ENCODE measurements at places on chromosomes 3 and 15.

GRCh38 chr3:123618768-123619484, 34.1 kb upstream of the HACD2 start:
- DNase-seq: no peak

DNA sequence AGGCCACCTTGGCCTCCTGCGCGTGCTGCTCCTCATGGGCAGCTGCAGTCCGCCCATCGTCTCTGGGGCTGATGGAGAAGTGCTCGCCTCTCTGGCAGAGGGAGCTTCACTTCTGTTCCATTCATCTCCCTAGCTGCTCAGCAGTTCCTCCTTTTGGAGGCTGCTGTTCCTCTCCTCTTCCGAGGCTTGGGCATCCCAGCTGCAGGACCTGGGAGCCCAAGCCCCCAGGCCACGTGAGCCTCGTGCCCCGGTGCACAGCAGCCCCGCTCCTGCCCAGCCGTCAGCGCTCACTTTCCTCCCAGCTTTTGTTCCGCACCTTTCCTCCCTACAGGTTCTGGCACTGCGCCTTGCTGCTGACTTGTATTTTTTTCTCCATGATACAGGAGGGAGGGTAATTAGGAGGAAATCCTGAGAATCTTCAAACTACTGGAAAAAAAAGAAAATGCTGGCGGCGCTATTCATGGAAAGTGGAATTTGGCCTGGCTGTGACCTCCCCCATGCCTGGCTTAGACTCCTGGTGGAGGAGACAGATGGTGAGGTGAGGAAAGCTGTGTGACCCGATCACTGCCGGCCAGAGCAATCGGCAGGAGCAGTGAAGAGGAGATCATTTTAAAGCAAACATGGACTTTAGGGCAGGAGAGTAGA, 210.1 kb downstream of the CHST2 start:
- peak; percentile 50 for DNase-seq

- DNase-seq: no peak
Observed at GRCh38 chr15:69991551-69991980, 106.2 kb downstream of the TLE3 start.

DNA sequence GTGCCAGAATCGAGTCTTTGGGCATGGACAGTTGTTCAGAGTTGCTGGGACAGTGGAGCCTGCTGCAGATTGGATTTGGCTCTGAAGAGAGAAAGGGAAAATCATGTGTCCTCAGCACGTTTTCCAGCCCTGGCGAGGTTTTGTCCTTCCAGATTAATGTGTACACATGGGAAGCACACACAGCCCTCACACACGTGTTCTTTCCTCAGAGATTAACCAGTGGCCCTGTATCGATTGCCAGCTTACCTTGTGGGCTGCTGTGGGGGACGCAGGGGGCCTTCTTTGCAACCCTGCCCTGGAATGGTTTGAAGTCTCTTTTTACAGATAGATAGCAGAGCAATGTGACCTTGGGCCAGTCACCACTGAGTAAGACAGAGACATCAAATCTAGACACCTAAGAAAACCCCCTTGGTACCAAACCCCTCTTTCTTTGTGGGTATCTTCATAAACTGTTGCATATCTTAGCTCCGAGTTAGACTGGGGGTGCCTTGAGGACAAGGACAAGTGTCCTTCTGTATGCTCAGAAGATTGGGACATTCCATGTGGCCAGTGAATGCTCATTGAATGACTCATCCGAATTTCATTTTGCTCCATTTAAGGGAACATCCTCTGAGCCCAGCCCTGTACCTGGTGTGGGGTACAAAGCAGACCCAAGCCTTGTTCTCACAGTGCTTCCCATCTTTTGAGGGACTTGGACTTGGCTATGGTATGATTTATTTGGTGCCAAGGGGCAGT, 48.0 kb downstream of the SMAD6 start:
- no peak for DNase-seq

DNA sequence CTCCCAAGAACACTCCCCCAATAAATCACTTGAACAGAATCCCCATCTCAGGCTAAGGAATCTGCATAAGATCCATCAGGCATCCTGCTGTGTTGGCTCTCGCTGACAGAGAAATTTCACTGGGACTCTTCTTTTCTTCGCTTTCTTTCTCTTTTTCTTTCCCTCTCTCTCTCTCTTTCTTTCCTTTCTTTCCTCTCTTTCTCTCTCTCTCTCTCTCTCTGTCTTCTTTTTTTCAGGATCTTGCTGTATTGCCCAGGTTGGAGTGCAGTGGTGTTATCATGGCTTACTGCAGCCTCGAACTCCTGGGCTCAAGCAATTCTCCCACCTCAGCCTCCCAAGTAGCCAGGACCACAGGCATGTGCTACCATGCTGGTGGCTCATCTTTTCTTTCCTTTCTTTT, 4.5 kb upstream of the SLC28A1 start:
- no peak for DNase-seq

DNA sequence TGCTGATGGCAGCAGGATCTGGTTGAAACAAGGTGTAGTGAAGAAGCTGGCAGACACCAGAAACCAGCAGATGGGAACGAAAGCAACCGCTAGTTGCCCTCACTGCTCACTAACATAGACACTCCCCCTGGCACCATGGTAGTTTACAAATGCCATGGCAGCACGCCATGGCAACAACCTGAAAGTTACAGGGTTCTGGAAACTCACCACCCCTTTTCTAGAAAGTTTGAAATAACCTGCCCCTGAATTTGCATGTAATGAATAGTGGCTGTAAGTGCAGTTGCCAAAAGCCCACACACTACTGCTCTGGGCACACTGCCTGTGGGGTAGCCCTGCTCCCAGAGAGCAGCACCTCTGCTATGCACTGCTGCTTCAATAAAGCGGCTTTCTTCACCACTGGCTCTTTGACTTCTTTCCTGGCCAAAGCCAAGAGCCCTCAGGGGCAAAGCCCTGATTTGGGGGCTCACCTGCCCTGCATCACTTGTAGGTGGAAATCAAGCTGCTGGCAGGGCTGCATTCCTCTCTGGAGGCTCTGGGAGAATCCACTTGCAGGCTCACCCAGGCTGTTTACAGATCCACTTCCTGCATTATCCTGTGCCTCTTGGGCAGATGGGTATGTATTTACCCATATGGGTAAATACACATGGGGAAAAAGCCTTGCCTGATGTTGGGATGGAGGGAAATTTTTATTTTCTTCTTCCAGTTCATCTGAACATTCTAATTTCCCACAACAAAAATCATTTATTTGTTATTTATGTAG, 2.0 kb upstream of the GP9 start:
- DNase-seq: no peak

DNA sequence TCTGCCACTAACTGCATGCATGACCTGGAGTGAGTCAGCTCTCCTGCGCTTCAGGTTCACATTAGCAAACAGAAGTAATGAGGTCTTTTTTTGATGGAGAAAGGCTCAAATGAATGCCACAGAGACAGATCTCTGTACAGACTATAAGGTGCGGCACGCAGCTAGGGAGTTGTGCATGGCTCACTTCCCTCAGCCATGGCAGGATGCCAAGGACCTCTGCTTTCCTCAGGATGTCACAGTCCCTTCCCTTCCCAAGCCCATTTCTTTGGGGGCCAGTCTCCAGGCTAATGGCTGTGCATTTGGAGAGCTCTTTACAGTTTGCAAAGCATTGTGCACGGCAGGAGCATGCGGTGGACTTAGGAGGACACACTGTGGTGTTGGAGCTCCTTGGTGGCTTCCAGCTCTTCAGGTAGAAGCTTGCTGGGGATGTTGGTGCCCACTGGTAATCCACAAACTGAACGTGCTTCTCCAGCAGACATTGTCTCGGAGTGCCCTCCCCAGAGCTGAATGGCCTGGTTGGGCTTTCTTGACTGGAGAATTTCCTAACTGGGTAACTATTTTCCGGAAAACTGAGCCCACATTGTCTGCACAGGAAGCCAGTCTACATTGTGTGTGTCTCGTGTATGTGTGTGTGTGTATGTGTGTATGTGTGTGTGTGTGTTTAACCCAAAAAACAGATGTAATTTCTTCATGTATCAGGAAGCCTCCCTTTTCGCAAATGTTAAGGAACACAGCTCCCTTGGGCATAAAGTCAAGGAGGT, 172.5 kb upstream of the TLE3 start:
- no peak for DNase-seq

DNA sequence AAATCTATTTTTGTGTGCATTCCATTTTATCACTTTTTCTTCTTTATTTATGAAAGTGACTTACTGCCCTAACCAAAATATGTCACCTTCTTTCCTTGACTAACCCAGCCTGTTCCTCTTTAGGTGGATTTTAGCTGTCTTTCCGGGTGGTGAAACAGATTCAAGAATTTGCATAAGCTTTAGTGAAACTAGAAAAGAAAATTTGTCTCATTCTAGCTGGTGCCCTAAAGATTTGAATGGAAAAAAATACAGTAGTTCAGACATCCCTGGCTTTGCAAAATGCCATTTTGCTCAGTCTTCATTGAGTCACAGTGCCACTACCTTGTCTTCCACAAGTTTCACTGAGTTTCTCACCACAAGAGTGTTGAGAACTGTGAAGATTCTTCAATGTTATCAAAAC, 28.2 kb upstream of the CCDC50 start:
- no peak for DNase-seq

DNA sequence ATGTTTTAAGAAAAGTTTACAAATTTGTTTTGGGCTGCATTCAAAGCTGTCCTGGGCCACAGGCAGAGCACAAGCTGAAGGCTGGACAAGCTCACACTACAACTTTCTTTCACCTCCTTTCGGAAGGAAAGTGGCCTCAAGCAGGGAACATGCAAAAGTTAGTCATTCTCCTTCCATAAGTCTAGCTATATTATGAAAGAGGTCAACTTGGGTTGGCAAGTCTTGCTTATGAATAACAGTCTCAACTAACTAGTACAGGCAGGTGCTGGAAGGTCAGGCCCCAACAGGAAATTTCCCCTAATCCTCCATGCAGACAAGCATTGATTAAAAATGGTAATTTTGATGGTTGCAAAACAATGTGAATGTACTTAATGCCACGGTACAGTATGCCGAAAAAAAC, 69.4 kb downstream of the OSBPL10 start:
- DNase-seq: no peak

DNA sequence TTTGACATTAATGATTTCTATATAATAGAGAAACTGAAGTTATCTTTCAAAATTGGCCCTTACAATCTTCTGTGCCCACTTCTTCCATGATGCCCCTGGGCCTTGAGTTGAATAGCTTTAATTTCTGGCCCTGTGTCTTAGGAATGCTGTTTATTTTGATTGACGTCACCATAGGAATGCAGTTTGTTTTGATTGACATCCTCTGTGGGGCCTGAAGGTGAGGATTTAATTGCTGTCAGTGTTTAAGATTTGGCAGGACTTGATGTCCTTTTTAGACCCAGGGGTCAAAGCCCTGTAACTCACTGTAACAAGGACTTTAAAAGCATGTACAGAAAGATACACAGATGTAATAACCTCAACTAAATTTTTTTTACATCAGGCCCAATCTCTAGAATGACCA, 83.3 kb downstream of the GLDN start:
- DNase-seq: no peak

- peak; percentile 98 for DNase-seq
Observed at GRCh38 chr3:63964681-63965485, 52.7 kb upstream of the SCAANT1 start.

DNA sequence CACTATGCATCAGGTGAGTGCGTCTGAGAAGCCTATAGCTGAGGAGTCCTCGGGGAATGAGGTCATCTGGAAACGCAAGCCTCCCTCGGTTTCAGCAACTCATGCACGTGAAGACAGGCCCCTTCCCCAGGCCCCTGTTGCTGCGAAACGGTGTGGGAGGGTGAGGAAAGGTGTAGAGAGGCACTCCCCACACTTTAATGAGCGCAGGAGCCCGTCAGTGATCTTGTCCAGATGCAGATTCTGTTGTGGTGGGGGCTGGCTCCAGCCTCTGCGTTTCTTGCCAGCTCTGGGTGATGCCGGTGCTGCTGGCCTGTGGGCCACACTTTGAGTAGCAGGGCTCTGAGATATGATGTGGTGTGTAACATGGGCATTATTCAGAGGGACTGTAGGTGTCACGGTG, 38.6 kb upstream of the LACTB start:
- DNase-seq: no peak

All from NCI-H524 treated with DMSO at 0.1 percent for 48 hours (cell line).